ENCODE measurements at places on chromosomes 13 and 19. TPM values are rescaled to one million over a fixed set of nuclear protein-coding genes. Genes with fewer than 3 reads are reported as not detected.

DNA sequence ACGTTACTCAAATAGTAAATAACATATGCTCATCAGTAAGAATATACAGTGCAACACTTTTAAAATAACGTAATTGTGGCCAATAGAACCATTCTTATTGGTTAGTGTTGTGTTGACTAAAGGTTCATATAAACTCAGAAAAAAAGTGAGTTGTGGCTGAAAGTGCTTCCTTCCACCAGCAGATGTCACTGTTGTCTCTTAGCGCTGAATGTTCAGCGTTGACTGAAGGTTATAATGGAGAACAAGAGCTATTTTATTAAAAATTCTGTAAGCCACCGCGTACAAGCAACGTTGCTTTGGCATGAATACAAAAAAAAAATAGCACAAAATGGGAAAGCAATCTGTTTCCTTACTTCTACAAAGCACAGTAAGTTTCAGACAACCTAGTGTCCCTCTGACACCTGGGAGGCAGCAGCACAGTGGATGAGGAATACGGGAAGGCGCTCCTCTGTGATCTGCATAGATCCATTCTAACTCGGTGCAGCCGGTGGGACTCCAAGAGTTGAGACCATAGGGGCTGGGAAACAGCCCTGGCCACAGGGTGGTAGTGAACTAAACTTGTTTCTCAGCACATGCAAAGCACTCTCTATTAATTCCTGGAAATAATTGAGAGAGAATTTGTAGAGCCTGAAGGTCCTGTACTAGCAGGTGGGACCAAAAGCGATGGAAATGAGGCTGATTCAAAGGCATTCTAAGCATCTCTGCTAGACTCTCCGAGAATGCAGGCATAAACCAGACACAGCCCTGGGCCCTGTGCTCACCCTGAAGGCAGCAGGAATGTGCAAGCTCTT lies 23.9 kb upstream of the OXGR1 start:
- DNase-seq: peak; percentile 43

The SLC17A7 gene
- 0.19 TPM for total RNA-seq

GRCh38 chr13:113086031-113086750 lies 19.4 kb upstream of the F7 start:
- DNase-seq: no peak

GRCh38 chr13:98821372-98822224 lies 69.1 kb upstream of the SLC15A1 start:
- DNase-seq: no peak

GRCh38 chr19:38317104-38317612 lies 1.4 kb upstream of the YIF1B start:
- DNase-seq: peak; percentile 69

DNA sequence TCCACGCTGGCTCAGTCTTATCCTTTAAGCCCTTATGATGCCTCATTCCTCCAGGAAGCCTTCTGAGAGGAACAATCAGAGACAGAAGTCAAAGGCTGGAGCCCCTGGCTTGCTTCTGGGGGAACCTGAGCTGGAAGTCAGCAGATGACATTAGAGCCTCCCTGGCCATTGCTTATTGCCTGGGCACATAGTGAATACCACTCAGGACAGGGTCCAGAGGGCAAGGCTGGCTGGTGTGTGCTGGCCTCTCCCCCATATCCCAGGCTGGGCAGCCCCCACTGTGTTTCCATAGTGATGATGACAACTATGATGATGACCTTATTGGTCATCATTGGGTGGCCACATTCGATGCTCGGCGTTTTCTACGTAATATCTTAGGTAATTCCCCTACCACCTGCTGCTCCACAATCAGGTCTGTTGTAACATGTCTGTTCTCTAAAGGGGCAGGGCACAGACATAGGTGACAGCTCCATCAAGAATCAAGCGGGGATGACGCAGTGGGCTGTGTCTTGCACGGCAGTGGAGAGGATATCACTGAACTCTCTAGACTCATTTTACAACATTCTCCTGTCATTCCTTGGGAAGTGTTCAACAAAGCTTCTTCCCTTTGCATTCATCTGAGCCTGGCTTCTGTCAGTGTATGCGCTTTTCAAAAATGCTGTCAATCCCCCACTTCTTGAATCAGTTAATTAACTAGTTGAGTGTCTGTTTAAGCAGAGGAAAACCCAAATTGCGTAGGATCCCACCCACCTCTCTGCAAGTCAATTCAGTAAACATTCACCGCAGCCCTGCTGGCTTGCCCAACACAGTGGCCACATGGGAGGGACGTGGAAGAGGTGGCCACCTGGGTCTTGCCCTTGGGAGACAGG lies 89.4 kb upstream of the TSHZ3 start:
- DNase-seq: no peak
